ENCODE measurements at places on chromosomes 4 and X.

DNA sequence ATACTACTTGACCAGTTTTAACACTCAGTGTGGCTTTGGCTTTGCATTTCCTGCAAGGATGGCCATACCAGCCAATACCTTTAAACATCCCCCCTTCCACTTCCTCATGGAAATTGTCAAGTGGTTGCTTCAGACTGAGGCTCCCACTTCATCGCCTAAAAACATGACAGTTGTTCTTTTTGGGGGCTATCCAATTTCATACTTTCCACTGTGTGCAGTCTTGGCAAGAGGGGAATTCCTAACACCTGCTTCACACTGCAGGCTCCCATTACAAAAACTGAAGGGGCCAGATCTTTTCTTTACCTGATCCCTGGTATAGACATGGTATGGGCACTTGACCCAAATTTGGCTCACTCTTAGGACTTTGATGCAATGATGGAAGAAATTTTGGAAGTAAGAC is 28.5 kb upstream of the TSR2 start:
- DNase-seq = no peak

GRCh38 chr4:124053872-124054538 is 657.4 kb downstream of the SPRY1 start:
- DNase-seq = no peak

DNA sequence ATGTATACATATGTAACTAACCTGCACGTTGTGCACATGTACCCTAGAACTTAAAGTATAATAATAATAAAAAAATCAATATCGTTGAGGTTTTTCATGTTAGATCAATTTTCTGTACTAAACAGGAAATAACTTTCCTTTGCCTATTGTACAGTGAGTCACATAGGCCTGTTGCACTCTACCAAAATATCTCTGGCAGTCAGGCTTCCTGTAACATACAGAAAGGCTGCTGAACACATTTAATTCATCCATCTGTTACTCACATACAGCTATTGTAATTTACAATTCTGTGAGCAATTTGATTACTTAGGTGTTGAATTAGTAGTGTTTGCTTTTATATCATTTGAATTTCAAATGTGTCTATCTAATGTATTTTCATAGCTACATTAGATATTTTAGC is 427.8 kb downstream of the TMA16 start:
- DNase-seq = no peak

DNA sequence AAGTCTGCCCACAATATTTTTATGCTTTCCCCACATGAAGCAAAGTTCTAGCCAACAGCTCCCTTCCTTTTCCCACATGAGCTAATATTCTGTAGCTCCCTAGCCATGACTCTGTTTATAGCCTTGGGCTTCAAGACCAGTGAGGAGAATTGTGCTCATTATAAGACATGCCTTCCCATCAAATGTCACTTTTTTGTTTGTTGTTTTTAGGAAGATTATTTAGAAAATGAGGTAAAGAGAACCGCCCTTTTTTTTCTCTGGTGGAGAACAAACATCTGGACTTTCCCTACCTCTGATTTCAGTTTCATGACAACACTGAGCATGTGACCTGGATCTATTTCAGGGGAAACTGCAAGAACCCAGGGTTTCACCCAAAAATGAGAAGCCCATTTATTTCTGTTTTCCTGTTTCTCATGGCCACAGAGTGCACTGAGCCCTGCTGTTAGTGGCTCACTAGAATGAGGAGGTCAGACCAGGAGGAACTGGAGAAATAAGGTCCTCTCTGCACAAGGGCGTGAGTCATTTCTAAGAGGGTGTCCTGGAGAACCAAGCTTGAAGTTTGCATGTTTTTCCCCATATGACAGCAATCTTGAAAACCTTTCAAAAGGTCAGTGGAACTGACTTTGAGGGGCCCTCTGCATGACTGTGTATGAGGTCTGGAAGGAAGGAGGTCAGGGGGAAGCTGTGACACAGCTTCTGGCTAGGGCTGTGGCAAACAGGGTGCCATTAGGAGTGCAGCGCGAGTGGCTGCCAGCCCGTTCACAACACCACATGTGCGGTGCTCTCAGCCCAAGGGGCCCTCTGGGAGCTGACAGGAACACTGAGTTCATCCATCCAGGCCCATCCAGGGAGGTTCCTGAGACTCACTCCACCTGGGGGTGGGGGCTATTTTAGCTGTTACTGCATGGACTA is 55.2 kb downstream of the CHST7 start:
- DNase-seq = peak; percentile 18

GRCh38 chr4:155966171-155966570 is 12.5 kb upstream of the CTSO start:
- DNase-seq = no peak

- no peak for DNase-seq
Measured at GRCh38 chr4:54554339-54554990, 103.3 kb upstream of the KIT start.

GRCh38 chr4:139732991-139733570 is 67.5 kb downstream of the MGST2 start:
- DNase-seq = no peak

DNA sequence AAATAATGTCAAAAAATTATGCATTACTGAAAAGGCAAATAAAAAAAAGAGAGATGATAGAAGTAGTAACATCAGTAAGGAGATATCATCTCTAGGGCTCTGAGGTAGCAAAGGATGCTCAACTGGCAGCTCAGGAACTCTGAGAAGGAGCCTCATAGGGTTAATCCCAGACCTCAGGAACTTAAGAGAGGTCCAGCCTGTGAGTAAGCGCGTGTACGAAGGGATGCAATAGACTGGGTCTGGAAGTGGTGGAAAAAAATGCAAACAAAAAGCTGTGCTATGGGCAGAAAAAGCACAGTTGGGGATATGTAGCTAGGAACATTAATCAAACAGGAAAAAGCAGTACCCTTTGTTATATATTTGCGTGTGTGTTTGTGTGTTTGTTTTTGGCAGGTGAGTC is 282.0 kb downstream of the GALNTL6 start:
- DNase-seq = no peak

DNA sequence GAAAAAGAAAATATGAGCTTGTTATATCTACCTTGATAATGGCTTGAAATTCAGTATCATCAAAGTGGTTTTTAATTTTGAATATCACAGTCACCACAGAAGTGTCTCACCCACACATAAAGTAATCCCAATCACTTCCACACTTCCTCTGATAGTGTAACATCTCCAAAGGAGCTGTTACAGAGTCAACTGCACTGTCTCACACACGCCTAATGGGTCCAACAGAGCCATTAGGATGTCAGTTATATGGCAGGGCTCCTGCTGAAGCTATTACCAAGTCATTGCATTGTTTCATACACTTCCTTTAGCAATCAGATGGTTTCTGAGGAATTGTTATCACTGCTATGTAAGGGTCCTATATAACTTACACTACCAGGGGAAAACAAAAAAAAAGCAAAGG is 432.1 kb upstream of the TEX13C start:
- no peak for DNase-seq

- DNase-seq = no peak
Measured at GRCh38 chr4:176588436-176588835, 204.3 kb downstream of the VEGFC start.

- no peak for DNase-seq
Measured at GRCh38 chrX:13936521-13937225, 93.0 kb downstream of the GEMIN8 start.

- DNase-seq = no peak
Measured at GRCh38 chr4:170497112-170497511, 407.4 kb upstream of the AADAT start.

DNA sequence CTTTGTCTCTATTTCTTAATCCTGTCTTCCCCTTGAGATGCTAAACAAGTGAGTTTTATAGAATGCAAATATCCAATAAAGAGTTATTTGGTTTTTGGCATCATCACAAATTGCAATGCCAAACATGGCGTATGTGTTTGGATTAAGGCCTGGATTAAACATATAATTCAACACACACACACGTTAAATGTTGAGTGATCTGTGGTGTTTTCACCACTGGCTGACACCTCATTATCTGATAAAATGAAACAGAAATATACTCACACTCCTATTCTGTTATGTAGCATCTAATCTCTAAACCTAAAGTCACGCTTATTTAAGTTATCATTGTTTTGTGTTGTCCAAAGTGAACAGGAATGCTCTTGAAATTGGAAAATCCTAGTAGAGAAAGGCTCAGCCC is 506.2 kb downstream of the FSTL5 start:
- DNase-seq = no peak

- no peak for DNase-seq
Measured at GRCh38 chr4:52894443-52894842, 32.3 kb downstream of the RASL11B start.

DNA sequence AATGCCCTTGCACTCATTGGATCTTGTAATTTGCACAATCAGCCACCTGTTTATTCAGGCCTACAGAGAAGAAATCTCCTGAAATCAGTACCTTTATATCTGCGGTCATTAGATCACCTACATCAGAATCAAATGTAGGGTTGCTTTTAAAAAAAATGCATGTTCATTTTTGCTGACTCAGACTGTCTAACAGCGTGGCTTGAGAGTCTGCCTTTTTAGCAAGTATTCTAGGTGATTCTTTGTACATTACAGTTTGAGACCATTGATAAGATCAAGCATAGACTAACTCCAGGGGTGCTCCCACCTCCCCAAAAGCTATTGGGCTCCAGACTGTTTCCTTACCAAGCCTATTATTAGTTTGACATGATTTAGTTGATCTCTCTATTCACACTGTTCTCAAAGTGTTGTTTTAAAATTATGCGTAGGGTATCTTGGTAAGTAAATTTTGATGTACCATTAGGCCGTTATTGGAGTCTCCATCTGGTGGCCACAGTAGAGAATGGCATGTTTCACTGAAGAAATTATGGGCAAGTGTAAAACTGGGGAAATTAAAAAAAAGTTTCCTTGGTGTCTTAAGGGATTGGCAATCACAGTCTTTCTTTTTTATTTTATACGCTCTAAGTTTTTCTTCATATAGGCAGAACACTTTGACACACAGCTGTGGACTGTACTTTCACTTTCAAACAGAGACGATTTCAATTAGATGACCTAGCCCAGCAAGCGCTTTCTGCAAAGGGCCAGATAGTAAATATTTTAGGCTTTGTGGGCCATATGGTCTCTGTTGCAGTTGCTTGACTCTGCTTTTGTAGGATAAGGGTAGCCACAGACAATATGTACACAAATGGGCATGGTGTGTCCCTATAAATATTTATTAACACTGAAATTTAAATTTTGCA is 33.7 kb upstream of the MSL3 start:
- peak; percentile 2 for DNase-seq

- peak; percentile 49 for DNase-seq
Measured at GRCh38 chr4:140326395-140326993, 47.0 kb upstream of the SCOC start.

DNA sequence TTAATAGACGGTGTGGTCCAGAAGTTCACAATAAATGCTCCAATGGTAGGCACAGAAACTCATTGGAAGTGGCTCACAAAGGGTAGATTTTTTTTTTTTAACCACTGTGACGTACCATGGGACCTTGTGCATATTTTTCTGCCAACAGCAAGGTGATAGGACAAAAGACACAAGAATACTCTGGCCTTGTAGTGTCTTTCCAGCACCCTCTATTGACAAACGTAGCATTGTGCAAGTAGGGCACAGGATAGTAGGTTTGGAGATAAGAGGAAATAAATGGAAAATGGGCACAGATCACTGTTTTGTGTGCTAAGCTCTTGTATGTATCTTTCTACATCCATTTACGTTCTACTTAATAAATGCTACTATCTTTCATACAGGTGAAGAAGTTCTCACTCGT is 2054.9 kb downstream of the PCDH7 start:
- DNase-seq = peak; percentile 1

DNA sequence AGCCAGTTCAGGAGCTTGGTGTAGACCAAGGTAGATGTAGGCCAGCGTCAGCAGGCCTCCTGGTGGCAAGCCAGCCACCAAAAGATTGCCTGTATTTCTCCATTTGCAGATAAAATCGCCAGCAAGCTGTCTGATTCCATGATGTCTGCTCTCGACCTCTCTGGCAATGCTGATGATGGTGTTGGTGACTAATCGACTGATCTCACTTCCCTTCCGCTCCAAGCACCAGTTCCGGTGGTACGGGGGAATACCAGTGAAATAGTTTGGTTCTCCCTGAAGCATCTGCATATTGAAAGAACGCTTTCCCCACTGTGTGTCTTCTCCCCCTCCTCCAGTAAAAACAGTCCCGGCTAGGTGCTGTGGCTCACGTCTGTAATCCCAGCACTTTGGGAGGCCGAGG is 30.4 kb downstream of the GNL3L start:
- DNase-seq = no peak

DNA sequence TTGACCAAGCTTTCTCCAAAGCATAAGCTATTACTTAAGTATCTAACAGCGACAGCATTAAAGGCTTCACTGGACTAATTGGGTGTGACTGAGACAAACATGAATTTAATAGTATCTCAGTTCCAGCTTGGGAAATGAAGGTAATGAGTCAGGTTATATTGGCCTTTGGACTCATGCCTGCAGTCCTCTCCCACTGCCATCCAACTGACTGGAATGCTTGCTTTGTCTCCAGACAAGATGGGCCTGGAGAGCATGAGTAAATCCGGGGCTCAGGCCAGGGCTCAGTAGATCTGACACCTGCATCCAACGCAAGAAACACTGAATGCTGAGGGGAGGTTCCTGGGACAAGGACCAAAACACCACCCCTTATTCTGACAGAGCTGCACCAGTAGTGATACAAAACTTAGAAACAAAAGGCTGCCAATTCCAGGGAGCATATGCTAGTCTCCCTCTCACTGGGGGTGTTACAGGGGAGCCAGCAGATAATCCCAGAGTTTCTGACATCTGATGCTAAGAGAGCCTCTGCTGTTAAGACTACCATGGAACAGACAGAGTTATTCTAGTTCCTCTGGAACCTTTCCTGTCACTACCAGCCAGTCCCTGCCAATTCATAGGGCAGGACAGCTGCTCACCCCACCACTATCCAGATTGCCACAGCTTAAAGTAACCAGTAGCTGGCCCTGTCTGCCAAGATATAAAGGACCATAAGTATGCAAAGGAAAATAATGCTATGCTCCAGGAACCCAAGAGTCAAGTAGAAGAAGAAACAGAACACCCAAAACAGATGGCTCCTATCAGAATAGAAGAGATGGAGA is 293.8 kb downstream of the IQCM start:
- DNase-seq = no peak

- no peak for DNase-seq
Measured at GRCh38 chr4:71400810-71401209, 62.0 kb downstream of the SLC4A4 start.

DNA sequence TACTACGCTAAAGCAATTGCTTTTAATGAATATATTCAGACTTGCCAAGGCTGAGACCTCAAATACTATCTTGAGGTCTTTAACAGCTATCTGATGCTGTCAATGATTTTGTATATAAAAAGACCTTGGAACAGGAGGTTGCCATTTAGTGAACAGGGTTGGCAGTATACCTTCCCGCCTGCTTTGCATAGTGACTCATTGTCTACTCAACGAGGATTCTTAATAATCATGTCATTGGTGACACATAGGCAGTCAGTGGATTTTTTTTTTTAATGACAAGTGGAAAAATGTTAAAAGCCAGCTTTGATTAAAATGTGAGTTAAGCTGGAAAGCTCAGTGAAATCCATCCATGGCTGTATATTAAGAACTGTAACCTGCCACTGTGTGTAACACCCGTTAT is 164.0 kb downstream of the ASMT start:
- no peak for DNase-seq

GRCh38 chr4:95627024-95627605 is 78.3 kb upstream of the UNC5C start:
- no peak for DNase-seq

Measured in thymus (tissue), 14 donors.